Stimulated activated CD8-positive, alpha-beta memory T cell treated with anti-CD3 and anti-CD28 coated beads, Interleukin-12 subunit alpha, Interleukin-12 subunit beta, amount 100 ng/mL, for 1 hour (primary cell): ENCODE measurements at places on chromosomes 13 and 19.

DNA sequence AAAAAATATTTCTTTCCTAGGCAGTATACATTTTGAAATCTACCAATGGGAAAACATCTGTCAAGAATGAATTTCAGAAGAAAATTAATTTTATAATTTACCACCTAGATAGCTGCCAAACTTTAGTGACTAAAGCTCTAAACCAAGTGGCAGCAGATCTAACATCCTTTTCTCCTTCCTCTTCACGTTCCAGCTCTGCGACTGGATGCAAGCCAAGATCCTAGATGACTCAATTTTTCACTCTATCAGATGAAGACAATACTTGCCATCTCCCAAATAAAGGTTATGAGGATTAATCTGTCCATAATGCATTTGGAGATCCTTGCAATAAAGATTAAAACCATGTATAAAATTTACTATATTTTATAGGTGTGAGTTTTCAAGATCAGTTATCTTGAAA lies 66.7 kb upstream of the MIR17HG start:
- DNase-seq, result no peak

GRCh38 chr19:49727217-49728030 lies 35.7 kb downstream of the TSKS start:
- no peak for DNase-seq

DNA sequence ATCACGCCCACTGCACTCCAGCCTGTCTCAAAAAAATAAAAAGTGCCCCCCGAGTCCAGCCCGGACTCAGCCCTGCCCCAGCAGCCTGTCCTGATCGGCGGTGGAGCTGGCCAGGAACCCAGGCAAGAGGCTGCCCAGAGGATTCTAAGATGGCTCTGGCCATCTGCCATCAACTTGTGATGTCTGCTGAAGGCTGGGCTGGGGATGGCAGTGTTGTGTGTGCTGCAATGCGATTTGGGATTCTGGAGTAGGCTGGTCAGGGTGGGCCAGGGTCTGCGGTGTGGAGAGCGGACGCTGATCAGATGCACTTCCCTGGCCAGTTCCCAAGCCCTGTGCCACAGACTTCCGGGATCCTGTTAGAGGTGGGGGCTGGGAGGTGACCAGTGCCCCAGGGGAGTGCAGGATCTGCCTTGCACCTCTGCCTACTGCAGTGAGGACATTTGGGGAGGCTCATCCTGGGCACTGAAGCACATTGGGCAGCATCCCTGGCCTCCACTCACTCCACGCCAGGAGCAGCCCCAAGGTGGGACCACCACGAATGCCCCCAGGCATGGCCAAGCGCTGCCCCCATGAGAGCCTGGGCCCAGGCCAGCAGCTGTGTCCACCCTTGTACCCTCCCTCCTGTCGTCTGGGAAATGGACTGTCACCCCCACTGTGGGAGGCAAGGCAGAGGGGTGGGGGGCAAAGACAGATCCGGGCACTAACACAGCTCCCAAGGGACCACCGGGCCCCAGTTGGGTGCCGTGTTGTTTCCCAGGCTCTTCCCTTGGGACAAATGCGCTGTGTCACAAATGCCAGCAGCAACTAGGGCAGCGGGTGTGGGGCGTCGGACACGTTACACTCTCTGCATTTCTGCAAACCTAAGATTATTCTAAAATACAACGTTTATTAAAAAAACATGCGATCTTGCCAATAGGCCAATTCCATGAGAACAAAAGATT lies 3.4 kb upstream of the TBXA2R start:
- no peak for DNase-seq

DNA sequence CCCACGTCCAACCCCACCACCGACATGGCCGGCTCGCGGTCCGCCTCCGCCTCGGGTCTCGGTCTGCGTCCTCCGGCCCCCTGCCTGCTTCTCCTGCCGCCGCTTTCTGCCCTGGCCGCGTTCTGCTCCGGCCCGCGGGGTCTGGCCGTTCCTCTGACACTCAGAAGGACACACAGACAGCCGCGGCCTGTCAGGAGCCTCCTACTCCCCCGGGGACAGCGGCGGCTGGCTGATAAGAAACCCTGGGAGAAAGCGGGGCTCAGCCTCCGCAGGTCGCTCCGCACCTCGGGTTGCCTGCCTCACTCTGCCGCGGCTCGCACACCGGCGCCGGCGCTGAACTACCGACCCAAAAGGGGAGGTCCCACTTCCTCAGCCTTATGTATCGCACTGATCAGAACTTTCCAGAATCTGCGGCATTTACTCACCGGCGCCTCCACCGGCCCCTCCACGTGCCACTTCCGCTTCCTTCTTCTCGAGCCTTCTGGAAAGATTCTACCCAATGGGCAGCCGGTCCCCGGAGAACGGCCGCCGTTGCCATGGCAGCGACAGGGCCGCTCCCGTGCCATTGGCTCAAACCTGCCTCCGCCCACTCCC lies at the start of gene HSPH1:
Gene HSPH1, minus strand, starts transcription at position 348 of the 594 bp plus-strand sequence. Its CDS starts 322 bp downstream, at position 26.
- DNase-seq, result peak; percentile 99

DNA sequence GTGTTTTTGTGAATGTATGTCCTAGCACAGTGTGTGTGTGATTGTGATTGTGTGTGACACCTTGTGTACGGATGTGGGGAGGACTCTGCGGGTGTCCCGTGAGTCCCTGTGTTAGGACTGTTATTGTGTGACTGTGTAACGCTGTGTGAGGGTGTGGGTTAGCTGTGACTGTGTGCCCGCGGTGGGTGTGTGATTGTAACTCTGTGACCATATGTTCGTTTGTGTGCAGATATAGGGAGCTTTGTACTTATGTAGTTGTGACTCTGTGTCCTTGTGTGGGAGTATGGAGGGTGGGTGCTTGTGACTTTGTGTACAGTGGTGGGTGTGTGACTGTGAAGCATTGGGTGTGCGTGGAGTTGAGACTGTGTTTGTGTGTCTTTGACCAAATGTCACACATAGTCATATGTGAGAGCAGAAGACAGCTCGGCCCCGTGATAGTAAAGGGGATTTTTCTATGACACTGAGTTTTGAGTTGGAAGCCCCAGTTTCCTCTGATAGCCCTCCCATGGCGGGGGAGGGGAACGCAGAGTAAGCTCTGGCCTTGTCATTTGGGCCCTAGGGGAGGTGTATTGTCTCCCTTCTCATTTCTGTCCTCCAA lies 949 bp upstream of the ZNF260 start:
- peak; percentile 7 for DNase-seq

DNA sequence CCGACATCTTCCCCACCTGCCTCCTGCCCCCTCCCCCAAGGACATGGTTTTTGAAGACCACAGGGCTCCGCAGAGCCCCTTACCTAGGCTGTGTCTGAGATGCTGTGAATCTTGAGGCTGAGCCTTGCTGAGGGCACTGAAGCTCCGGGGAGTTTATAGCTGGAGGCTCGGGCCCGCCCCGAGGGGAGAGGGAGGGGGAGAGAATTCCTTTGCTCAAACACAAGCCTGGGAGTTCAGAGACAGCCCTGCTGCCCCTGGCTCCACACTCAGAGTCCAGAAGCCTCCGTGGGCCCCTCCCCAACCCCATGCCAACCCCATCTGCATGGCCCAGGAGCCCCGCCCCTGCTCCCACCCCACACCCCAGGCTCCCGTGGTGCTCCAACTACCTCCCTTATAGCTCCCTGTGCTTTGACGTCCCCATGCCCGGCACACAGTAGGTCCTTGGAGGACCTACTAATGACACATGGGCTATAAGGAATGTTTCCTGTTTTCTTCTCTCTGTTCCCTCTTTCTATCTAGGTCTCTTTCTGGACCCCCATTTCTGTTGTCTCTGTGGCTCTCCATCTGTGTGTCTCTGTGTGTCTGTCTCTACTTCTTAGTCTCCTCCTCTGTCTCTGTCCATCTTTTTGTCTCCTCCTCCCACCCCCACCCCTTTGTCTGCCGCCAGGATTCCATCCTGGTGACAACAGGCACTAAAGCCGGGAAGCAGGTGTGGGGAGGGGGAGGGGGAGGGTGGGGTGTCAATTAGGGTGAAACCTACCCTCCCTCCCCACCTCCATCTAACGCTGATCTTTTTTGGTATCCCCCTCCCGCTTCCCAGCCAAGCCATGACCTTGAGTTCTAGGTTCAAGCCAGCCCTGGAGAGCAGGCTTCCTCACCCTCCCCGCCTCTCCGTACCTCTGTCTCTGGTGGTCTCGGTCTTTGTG lies at the start of gene TNNT1:
Gene TNNT1, minus strand, starts transcription at position 129 of the 926 bp plus-strand sequence. CDS start 2,049 bp downstream, outside the sequence.
- no peak for DNase-seq

GRCh38 chr19:47742634-47743033 lies 2.7 kb upstream of the NOP53 start:
- DNase-seq, result no peak

DNA sequence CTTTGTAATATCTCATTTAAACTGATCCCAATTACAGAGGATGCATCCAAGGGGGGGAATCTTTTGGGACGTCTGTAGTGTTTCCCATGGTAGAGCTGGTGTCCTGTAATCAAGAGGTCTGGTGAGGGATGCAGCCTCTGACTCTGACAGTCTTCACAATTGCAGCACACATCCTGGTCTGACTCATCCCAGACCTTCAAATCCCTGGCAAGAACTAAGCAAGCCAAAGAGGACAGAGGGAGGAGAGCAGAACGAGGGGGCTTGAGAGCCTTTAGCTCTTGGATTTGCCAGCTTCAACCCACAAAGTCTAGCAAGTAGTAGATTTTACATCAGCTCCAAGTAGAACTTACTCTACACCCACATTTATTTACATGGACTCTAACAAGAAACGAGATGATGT lies 17.3 kb upstream of the FCGBP start:
- DNase-seq, result no peak

DNA sequence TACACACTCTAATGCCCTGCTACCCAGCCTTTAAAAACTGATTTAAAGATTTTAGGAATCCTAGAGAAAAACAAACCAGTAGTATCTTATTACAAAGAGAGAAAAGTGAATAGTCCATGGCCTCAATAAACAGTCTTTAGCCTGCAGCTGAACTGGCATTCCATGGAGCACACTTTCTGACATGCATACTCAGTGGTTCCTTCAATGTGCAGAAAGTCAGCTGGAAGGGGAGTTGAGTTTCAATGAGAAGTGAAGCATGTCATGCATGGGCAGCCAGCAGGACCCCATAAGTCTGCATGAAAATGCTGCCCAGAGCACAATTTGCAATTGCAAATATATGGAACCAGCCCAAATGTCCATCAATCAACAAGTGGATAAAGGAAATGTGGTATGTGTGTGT lies 273.7 kb downstream of the UQCRFS1 start:
- no peak for DNase-seq

GRCh38 chr13:69474011-69474685 lies 633.5 kb upstream of the ATXN8OS start:
- DNase-seq, result no peak

- no peak for DNase-seq
These were observed 12.9 kb downstream of the RANBP3 start for GRCh38 chr19:5964816-5965565.

DNA sequence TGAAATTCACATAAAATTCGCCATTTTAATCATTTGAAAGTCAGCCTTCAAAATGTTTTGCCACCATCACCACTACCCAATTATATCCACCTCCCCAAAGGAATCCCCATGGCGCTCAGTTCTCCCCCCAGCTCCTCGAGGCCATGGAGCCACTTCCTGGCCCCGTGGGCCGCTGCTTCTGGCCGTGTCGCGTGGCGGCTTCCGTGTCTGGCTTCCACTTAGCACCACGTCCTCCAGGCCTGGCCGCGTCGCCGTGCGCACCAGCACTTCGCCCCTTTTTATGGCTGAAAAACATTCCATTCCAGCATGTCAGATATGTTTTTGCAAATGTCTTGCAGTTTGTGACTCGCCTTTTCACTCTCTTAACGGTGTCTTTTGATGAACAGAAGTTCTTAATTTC lies 46.7 kb upstream of the DCUN1D2 start:
- DNase-seq, result no peak

DNA sequence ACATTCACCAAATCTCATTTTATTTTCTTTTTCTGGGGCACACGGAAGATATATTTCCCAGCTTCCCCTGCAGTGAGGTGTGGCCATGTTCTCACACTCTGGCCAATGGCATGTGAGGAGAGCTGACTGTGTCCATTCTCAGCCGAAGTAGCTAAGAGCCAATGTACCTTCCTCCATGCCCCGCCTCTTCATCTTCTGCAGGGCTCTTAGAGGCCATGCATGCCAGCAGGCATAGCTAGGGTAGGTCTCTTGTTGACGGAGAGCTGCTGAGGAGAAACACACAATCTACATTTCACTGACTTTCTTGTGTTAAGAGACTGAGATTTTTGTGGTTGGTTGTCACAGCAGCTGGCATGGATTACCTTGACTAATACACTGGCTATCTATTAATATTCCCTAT lies 9.8 kb upstream of the MICU2 start:
- no peak for DNase-seq

- no peak for DNase-seq
These were observed 151.3 kb downstream of the NBEA start for GRCh38 chr13:35093356-35093755.

DNA sequence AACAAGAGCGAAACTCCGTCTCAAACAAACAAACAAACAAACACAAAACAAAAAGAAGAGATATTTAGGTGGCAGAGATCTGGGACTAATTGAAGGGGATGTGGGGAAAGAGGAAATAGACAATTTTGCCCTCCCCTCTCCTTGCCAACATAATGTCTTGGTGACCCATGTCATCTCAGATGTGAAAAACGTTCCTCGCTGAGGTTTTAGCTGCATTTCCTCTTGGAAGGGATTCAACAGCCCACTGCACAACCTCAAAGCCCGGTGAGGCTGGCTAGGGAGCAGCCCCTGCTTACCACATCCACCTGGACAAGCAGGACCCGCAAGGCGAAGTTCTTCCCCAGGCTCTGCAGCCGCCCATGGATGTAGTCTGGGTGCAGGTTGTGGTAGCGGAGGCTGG lies 4.9 kb downstream of the ERCC1 start:
- DNase-seq, result no peak

DNA sequence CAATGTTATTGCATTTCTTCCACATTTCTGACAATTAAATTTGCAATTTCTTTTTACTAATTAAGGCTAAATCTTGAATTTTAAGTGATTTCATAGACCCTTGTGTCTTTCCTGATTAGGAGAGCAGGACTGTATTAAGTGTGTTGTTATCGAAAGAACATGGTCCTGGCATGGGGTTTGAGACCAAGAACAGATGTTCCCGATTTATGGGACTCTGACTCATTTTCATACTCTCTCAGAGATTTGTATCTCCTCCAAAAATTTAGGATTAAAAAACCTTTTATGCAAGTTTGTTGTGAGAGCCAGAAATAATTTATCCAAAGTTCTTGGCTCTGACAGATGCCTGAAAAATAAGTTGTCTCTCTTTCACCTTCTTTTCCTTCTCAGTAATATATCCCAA lies 589.3 kb upstream of the ARGLU1 start:
- no peak for DNase-seq

GRCh38 chr13:39364947-39365468 lies 238.0 kb downstream of the LHFPL6 start:
- DNase-seq, result no peak

- no peak for DNase-seq
These were observed 35.6 kb downstream of the SHISA2 start for GRCh38 chr13:26016189-26016588.

- DNase-seq, result no peak
These were observed 2.9 kb upstream of the PCDH8 start for GRCh38 chr13:52851137-52851962.
